Thoracic aorta (tissue), 2 donors: ENCODE measurements at places on chromosomes 11 and 22. TPM values are rescaled to one million over a fixed set of nuclear protein-coding genes. Genes with fewer than 3 reads are reported as not detected.

- no peak for DNase-seq
Measured at GRCh38 chr22:46764140-46764680, 1.8 kb downstream of the TBC1D22A start.

Gene FXYD6
- 17.5 TPM for total RNA-seq

- no peak for DNase-seq
Measured at GRCh38 chr22:31628969-31629708, 32.9 kb downstream of the PISD start.

- DNase-seq = no peak
Measured at GRCh38 chr11:128796270-128796669, 70.8 kb downstream of the KCNJ1 start.

- no peak for DNase-seq
Measured at GRCh38 chr11:113475160-113475761, at the start of gene DRD2. Gene DRD2 (minus strand): TSS chr11:113475398. CDS start chr11:113424651, 50,747 bp downstream.

Gene PDE2A
- 28.1 TPM for total RNA-seq

DNA sequence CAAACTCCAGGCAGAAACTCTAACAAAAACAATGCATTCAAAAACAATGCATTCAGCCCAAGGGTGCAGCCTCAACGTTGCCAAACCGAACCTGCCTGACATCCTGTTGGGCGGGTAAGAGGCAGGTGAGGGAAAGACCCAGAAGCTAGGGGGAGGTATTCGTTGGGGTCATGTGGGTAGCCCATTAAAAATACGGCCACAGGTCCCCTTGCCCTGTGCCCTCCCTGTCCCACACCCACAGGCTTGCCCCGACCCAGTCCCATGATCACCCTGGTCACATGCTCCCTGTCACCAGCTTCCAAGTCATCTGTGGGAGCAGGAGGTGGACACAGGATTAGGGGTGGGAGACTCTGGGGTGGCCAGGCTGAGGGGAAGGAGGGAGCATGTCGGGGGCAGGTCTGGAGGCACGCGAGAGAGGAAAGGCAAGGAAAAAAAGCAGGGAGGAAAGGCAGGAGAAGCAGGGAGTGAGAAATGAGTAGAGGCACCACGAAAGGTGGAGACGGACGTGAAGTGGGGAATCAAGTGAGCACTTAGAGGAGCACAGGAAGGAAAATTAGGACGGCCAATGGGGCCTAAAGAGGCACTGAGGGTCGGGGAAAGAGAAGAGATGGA is 683 bp downstream of the PLA2G6 start:
- DNase-seq = no peak

- DNase-seq = no peak
Measured at GRCh38 chr22:48147831-48148230, 1385.4 kb downstream of the TBC1D22A start.

Gene FGF19
- not detected for total RNA-seq

- no peak for DNase-seq
Measured at GRCh38 chr22:30348809-30349208, 7.9 kb downstream of the SF3A1 start.

Gene TSPAN32
- 6.9 TPM for total RNA-seq
